ENCODE measurements at places on chromosomes 3 and 15.

DNA sequence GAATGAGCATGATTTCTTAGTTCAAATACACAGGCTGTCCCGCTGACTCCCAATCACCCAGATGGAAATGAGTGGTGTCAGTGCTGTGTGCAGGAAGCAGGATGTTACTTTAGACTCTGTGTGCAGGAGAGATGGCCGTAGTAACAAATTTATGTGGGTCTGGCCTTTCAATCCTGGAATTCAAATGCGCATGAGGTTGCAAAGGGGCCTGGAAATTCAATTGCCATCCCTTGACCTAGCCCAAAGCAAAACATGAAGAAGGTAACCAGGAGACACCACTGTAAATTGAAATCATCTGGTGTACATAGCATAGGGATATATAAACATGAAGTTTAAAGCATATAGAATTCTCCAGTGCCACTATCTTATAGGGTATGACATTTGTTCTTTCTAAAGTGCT is 33.2 kb downstream of the GREM1 start:
- DNase-seq, result no peak

- DNase-seq, result no peak
These were observed 116.2 kb upstream of the HACD2 start for GRCh38 chr3:123700791-123701722.

GRCh38 chr3:57063032-57063431 is 2.6 kb downstream of the SPATA12 start:
- no peak for DNase-seq

GRCh38 chr15:93348711-93349545 is 259.9 kb upstream of the RGMA start:
- no peak for DNase-seq

GRCh38 chr15:40115670-40116093 is 7.0 kb upstream of the BMF start:
- peak; percentile 57 for DNase-seq

DNA sequence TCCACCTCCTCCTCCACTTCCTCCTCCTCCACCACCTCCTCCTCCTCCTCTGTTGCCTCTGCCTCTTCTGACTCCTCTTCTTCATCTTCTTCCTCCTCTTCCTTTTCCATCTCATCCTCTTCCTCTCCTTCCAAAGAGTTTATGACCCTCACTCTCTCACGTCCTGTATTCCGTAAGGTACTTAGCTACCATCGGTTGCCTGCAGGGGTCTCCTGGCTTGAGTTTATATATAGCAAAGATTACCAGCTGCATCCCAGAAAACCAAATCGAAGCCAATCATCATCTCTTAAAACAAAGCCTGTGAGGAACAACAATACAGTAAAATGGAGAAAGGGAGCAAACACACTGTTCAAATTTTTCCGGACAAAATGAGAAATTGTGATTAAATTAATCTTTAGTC is 317.4 kb downstream of the C3orf38 start:
- DNase-seq, result no peak

GRCh38 chr3:51954713-51955112 is 468 bp upstream of the GPR62 start:
- no peak for DNase-seq

DNA sequence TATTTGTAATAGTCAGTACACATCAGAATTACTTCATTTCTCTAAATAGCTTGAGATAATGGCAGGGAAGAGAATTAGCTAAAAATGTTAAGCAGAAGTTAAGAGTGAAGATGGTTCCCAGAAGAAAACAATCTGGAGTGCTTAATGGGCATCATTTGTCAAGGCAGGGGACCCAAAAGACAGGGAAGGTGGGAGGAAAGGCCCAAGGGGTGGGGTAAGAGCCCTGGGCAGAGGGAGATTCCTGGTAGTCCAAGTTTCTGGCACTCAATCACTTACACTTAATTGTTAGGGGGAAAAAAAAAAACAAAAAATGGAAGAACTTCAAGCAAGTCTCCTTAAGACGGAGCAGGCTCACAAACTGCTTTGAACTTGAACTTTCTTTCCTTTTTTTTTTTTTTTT is 28.9 kb downstream of the TNFAIP8L3 start:
- no peak for DNase-seq

GRCh38 chr3:60000311-60001105 is 950.7 kb upstream of the CFAP20DC start:
- DNase-seq, result no peak

GRCh38 chr3:183307749-183308148 is 54.7 kb downstream of the B3GNT5 start:
- no peak for DNase-seq

Data from CD8-positive, alpha-beta T cell (primary cell).